ENCODE measurements at places on chromosomes 12 and 14.

- no peak for DNase-seq
Measured at GRCh38 chr12:12890543-12891079, 751 bp upstream of the GPRC5A start.

- no peak for DNase-seq
Measured at GRCh38 chr12:12741660-12742059, 24.5 kb downstream of the CDKN1B start.

- DNase-seq = no peak
Measured at GRCh38 chr12:109871668-109872314, 8.6 kb downstream of the GLTP start.

DNA sequence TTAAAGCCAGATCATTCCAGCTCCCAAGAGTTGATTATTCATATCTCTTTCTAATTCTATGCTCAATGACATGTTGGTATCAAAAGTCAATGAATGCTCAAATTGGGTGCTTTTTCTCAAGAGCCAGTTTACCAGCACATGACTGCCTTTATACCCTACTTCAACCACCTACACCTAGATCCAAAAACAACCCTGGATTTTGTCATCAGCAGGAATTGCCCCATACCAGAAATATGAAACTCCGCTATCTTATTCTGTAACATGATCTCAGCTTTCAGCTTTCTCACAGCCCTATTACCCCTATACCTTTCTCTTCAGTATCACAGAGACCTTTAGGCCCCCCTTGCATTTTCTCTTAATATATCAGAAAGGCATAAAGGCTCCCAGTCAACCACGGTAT lies 32.3 kb upstream of the ESR2 start:
- no peak for DNase-seq

GRCh38 chr12:5060958-5061357 lies 17.3 kb downstream of the KCNA5 start:
- DNase-seq = no peak

- DNase-seq = no peak
Measured at GRCh38 chr14:102138961-102139285, 774 bp upstream of the WDR20 start.

DNA sequence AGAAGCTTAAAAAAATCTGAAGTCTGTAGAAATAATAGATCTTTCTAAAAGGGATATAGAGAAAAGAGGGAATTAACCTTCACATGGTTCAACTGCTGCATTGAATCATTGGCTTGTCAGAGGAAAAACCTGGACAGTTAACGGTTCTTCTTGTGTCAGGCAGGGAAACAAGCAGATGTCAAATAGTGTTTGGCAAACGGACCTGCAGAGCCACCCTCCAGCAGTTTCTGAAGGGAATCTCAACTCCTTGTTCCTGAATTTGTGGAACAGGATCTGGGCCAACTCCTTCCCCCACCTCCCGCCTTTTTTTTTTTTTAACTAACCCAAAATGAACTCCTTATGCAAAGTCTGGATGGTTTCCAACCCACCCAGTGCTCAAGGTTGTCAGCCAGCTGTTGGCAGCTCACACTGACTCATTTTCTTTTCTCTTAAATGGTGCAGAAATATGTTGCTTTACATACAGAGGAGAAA lies 187.3 kb downstream of the CAND1 start:
- DNase-seq = no peak

DNA sequence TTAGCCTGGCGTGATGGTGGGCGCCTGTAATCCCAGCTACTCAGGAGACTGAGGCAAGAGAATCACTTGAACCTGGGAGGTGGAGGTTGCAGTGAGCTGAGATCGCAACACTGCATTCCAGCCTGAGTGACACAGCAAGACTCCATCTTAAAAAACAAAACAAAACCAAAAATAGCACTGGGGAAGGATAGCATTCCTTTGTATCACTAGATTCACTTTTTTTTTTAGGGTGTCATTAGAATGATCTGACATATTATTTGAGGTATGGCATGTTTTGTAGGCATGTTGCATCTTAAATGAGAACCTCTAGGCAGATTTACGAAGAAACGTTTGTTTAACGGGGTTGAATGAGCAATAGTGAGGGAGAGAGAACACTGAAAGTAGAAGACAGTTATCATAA lies 16.8 kb upstream of the FAR2 start:
- DNase-seq = no peak

DNA sequence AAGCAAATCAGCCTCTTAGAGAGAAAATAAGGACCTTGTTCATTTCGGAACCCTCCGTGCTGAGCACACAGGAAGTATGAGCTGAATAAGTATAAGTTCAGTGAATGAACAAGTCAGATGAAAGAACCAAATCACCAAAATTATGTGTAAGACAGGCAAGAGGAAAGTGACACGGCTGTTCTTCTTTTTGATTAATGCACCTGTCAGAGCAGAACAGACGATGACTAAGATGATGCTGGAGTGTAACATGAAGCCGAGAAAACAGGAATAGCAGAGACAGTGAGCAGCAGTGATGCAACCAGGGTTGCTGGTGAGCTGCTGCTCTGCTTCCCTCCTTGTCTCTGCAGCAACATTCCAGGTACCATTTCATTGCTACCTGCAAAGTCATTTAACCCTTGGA lies 861.1 kb downstream of the GALC start:
- no peak for DNase-seq

DNA sequence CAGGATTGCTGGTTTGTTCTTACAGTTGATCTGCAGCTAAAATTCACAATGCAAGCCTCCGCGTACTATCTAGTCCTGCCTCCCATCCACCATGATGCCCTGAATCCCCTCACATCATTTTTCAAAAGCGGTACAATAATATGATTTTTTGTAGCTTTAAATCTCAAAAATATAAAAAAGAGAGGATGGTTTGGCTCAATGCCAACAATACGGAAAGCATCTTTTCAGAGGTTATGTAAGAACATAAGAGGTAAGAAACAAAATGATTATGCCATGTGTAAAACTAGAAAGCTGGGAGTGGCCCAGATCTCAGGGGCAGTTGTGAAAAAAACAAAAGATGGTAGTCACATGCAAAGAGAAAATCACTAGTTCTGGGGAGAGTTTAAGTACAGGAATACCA lies 24.0 kb upstream of the ZDHHC17 start:
- no peak for DNase-seq

DNA sequence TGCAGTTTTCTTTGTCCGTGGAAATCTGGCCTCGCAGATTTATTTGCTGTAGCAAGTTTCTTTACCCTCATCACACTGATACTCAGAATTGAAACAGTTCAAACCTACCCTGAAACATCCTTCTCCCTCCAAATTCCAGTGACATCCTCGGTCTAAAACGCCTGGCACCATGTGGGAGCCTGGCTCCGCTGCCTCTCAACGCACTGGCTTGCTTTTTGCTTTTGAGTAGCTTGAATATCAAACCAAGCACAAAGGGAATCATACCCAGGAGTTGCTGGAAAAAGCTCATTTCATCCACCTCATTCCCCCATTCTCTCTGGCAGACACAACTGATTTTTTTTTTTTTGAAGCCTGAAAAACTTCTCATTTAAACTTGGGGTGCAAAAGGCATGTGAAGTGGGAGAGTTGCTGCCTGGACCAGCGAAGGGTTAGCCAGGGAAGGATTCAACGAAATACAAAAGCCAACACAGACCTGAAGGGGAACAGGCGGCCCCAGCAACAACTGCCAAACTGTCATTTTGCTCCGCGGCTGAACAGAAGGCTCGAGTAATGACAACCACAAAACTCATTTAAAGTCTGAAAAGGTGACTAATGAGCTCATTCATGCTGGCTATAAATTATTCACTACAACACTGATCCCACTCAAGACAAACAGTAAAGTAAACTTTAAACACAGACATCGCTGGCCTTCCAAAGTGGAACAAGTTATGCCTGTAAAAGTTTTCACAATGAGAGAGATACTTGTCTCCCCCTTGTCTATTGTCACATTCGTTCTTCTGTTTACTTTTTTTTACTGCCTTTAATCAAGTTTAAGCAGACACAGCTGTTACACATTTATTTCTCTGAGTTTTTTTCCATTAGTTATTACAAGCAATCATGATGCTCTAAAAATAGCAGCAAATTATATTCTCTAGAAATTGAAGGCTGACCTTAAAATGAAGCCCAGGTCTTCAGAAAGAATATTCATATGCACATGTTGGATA lies 12.5 kb upstream of the FOXN3 start:
- no peak for DNase-seq

DNA sequence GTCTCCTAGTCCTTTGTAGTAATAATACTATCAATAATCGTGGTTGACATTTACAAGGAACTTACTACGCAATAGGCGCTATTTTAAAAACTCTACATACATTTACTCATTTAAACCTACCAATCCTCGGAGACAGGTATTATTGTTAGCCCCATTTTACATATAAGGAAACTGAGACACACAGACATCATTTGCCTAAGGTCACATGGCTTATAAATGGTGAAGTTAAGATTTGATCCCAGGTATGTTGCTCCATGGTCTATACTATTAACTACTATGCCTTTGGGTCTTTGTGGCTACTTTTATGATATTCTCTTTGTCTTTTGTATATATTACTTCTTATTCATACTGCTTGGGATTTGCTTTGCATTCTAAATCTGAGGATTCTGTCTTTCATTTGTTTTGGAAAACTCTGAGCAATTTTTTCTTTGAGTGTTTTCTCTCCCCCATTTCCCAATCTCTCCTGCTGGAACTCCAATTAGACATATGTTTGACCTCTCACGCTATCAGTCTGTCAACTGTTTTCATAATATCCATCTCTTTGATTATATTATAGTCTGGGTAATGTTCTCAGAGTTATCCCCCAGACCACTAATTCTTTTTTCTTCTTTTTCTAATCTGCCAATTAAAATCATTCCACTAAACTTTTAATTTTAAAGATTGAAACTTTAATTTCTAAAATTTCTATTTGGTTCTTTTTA lies 10.9 kb downstream of the NT5DC3 start:
- DNase-seq = no peak

DNA sequence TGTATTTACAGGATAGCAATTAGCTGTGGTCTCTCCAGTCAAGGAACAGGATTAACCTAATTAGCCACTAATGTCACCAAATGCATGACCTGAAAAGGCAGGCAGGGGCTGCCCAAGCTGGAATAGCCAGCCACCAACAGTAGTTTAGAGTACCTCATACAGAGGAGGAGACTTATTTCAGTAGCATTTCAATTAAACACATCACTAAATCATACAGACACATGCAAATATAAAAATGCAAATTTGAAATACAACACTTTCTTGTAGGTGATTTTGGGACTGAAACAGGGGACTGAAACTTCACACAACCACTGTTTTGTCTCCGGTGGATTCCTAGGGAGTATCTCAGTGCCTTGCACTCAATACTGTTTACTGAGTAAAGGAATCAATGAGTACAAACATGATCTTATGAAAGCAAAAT lies 636 bp upstream of the IFNG-AS1 start:
- DNase-seq = no peak

- no peak for DNase-seq
Measured at GRCh38 chr12:58425481-58426392, 484.4 kb downstream of the ATP23 start.

- DNase-seq = no peak
Measured at GRCh38 chr12:22325218-22325617, 9.3 kb downstream of the ST8SIA1 start.

DNA sequence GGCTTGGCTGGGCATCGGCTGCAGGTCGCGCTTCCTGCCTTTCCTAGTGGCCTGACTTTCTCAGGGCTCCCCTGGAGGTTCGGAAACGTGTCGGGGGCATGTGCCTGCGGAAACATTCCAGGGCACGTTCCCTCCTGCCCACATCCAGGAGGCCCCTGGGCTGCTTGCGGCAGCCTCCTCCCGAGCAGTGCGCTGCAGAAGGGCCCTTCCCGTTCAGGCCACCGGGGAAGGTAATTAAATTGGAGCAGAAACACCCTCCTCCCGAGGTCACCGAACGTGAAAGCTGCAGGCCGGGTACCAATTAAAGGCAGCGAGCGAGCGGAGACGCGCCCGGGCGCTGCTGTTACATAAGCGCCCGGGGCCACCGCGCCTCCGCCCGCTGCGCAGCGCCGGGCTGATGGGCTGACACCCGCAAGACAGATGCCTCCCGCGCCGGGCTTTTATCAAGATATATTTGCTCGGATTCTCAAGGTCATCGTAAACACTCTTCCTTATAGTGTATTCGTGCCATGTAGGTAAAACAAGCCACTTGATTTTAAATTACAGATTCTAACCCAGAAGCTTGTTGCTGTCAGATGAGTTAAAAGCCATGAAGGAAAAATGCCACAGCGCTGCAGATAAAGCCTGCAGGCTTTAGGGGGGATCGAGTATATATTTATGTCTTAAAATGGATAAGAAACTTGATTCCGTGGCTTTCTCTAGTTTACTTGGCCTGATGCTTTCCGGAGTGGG lies 31.4 kb downstream of the SSPN start:
- peak; percentile 80 for DNase-seq

- DNase-seq = no peak
Measured at GRCh38 chr14:67410313-67410712, 1.7 kb downstream of the PLEK2 start.

DNA sequence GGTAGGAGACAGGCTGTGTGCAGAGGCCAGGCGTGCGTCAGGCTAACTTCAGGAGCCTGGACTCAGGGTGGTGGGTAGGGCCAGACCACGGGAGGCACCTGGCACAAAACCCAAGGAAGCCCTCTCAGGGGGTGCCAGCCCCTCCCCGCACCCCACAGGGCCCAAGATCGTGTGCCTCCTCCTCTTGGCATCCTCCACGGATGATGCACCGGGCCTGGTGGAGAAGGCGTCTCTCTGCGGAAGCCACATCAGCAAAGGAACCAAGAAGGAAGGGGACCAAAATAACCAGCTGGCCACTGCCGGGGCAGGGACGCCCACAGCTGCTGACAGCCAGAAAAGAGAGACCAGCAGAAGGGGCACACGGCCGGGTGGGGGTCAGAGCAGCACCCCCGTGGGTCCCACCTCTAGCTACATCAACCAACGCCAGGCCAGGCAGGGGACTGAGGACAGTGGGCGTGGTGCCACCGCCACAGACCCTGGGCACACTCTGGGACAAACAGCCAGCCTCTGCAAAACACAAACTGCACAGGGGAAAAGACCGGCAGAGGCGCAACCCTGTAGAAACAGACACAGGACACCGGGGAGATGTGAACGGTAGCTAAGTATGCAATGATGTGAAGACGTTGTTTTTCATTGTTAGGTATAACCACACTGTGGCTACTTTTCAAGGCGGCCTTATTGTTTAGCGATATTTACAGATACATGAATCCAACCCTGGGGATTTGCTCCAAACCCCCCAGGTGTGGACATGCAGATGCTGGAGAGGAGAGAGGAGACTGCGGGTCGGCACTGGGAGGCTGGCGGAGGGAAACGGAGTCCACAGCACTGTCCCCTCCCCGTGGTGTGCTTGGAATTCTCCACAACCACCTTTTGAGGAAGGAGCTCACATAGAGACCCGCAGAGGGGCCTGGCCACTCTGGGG lies 26.1 kb upstream of the C14orf180 start:
- DNase-seq = no peak
